ENCODE measurements at places on chromosomes 2 and 18.
A peak's percentile ranks its signal among the peaks of the same experiment; 100 is the strongest.

DNA sequence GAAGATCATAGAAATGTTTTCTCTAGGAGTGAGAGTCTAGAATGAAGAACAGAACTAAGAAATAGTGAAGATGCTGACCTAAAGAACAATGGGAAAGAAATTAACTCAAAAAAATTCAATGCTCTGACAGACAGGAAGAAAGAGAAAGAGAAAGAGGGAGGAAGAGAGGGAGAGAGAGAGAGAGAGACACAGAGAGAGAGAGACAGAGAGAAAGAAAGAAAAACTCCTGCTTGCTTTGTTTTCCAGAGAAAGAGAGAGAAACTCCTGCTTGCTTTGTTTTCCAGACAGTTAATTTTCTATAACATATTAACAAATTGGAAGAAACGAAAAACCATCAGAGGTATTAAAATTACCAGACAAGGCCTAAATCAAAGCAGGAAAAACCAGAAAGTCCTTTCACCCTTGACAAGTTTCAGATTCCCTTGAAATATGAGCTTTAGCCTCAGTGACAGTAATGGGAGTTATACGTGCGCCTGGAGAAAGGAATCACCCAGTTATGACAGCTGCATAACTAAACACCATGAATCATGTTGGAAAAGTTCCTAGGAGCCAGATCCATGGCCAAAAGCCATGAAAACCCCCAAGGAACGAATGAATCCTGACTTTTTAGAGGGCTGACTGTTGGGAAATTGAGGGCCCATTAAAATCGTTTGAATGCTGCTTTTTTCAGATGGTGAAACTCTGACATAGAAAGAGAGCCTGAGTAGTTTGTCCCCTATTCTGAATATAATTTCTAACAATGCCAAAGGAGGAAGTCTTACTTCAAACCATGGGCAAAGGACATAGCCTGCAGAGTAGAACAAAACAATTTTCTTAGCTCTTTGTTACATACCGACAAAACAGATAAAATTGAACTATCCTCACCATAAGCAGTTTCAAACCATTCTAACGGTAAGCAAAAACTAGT, 228.6 kb upstream of the CHST9 start:
- no peak for DNase-seq

DNA sequence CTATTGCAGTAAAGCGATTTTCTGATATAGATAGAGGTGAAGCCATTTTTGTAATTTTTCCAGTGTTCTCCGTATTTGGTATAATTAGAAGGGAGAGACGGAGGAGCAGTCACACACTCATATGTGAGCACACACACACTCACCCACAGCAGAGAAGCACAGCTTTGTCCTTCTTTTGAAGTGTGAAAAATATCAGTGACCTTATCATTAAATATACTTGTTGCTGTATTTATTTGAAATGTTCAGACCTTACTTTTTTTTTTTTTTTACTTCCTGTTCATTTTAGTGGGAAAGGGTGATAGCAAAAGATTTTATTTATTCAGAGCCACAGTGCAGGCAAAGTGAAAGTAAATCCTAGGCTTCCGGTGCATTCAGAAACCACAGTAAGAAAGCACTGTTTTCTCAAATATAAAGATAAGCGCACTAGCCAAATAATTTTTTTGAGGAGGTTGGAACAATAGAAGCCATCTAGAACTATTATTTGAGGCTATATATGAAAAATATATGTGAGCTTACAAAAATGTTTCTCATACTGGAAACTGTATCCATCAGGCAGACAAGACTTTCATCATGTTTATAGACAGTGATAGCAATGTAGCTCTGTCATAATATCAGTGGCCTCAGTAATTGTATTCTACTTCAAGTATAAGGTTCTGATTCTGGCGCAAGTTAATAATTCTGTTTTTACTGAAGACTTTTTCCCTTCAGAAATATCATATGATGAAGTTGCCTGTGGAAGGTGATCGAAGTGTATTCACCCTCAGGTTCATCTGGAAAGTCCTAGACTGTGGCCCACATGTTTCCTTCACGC, 37.2 kb downstream of the TSHZ1 start:
- DNase-seq = no peak

DNA sequence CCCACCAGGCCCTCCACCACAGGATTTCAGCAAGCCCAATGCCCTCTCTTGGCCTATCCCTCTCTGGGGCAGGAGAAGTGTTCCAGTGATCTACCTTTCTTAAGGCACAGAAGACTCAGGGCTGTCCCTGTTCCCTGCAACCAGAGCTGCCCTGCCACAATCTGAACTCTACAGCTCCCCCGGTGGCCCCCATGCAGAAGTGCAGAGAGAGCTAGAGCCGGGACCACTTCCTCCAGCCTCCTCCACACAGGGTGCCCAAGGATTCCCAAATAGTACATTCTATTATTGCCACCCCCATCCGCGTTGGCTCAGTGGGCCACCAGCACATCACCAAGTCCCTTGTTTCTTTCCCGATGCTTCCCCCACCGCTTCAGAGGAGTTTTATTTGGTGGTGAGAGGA, 114.8 kb upstream of the PTPRM start:
- peak; percentile 84 for DNase-seq

- DNase-seq = no peak
Observed at GRCh38 chr2:120613742-120614571, 121.7 kb upstream of the GLI2 start.

GRCh38 chr2:136019306-136019705, 33.9 kb upstream of the DARS1 start:
- no peak for DNase-seq

- DNase-seq = no peak
Observed at GRCh38 chr2:236876642-236877041, 209.0 kb upstream of the COPS8 start.

DNA sequence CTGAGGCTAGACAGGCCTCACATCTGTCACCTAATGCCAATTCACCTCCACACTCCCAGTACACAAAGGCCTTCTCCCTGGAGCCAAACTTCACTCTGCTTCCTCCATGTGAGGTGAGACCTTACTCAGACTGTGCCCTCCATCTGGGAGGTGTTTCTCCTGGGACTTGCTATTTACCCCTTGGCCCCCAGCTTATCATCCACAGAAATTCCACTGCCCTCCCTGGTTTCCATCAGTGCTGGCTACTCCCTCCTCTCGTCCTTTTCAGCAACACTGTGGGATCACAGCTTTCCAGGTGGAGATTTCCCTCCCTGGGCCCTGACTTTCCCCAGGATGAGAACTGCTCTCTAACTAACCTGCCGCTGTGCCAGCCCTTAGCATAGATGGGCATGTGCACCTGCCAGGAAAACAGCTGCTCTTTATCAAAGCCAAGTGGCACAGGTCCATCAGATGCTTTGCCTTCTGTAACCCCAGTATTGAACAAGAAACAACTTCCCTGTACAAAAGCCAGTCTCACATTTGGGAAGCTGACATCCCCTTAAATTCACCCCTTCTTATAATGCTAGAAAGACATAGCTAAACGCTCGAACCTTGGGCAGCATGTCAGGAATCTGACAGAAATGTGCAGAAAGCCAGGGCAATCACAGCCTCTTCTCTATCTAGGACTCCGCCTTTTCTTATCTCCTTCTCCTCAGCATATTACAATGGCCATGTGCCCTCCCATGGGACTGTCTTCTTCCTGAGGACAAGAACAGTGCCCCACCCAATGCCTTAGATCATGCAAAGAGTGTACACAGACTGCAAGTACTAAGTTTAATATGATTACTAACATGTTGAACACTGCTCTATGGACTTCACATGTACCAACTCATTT, 535.5 kb upstream of the ID2 start:
- no peak for DNase-seq

DNA sequence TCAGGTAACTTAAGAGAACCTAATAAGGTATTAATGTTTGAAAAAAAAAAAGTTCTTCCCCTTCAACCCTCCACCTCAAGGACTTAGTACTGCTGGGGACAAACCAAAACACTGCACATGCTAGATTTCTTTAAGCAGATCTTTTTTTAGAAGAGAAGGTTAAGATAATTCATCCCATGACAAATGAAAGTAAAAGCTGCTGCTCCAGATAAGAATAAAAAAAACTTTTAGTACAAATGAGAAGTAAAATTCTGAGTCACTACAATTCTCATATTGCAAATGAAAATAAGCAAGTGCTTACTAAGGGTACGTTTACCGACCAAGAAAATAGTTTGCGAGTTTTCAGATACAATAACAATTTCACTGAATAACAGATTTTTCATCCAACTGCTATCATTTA, 8.9 kb downstream of the STAM2 start:
- DNase-seq = no peak

- no peak for DNase-seq
Observed at GRCh38 chr2:148184976-148185375, 164.1 kb downstream of the MBD5 start.

GRCh38 chr2:108960006-108960405, 29.0 kb downstream of the EDAR start:
- peak; percentile 63 for DNase-seq

DNA sequence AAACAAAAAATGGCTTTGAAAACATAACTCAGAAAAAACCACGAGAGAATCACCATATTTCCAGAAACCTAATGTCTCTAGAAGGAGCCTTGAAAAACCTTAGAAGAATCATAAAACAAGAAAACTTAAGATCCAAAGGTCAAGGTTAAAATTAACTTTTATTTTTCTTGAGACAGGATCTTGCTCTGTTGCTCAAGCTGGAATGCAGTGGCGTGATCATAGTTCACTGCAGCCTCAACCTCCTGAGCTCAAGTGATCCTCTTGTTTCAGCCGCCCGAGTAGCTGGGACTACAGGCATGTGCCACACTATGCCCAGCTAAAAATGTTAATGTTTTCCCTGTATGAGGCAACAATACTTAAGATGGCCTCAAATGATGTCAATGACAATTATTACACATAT, 254.2 kb upstream of the SESTD1 start:
- DNase-seq = no peak

GRCh38 chr2:177799531-177799930, 273.0 kb downstream of the PDE11A start:
- peak; percentile 49 for DNase-seq

DNA sequence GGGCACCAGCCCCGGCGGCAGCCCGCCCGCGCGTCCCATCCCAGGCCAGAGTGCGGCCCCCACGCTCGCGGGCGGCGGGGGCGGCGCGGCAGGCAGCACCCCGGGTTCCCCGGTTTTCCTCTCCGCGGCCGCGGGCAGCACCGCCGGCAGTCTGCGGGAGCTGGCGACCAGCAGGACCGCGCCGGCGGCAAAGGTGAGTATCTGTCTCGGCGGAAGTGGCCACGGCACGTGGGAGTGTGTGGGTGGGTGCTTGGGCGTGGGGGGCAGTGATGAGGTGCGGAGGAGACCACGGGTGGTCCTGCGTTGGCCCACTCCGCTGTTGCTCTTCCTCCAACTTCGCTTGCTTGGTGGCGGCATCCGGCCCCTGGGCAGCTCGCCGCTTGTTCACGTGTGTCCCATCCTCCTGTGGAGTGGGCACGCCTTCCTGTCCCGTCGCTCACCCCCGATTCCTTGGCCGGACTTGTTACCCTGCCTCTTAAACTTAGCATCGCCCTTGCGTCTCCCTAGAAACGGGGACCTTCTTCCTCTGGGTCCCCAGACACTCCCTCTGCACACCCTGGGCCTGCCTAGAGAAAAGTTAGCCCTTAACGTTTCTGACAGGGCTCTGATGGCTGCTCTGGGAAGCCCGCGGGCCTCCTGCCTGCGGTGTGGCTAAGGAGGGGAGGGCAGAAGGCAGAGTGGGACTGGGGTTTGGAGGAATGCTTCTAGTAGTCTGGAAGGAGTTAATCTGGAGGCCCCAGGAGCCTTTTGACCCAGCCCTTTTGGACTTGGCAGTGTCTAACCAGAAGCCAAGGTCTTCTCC, 1.1 kb downstream of the SH3RF3 start:
- no peak for DNase-seq

DNA sequence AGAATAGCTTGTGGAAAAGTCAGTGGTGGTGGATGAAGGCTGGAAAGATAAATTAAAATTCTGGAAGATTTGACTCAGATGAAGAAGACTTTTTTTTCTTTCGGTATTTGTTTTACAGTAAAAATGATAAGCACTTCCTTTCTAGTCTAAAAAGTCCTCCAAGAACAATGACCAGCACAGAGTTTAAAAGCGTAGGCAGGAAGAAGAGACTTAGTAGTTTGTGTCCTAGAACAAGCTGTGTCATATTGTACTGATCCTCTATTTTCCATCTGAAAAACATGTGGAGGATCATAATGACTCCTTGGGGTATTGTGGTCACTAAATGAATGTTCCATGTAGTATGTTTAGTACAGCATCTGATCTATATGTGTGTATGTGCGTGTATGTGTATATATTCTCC, 132.4 kb upstream of the FSHR start:
- DNase-seq = no peak

GRCh38 chr2:47217277-47217676, 62.2 kb upstream of the STPG4 start:
- no peak for DNase-seq

GRCh38 chr2:235366807-235367206, 127.0 kb upstream of the AGAP1 start:
- no peak for DNase-seq

- DNase-seq = no peak
Observed at GRCh38 chr2:227433171-227433570, 38.8 kb upstream of the AGFG1 start.

DNA sequence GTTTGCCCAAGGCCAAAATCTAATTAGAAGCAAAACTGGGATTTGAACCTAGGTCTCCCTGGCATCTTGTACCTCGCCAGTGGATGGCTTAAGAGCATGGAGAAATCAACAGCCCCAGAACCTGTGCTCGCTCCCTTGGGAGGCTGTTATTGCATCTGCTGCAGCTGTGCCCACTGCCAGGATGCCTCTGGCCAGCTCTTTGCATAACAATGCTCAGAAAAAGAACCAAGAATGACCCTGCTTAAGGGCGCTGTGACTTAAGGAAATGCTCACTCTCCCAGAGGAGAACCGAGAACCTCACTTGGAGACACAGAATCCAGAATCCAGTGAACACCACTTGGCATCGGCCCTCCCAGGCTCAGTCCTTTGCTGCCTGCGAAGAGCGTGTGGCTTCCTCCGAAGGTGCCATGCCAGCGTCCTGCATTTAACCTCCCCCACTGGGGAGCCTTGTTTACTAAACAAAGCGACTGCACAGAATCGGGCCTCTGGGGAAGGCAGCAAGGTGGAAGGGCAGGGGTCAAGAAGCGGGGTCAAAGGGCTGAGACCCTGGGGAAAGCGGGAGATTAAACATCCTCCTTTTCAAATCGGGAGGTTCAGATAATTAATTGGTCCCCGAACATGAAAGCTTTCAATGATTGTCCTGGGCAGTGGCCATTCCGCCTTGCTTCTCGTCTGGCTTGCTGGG, 71.0 kb upstream of the BOD1L2 start:
- DNase-seq = no peak

DNA sequence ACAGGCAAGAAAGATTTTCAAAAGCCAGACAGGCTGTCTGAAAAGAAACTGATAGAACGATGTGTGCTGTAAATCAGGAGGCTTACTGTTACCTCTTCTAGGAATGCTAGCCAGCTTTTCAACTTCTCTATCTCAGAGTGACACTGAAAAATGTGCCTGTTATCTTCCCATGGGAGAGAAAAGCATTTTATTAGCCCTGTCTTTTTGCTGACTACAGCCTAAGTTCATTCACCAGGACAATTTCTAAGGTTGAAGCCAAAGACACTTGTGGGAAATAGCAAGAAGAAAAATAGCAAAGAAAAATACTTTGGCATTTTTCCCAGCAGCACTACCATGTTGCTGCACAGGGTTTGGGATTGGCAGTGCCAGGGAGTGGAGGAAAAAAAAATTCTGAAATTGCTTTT, 34.0 kb downstream of the ABCB11 start:
- DNase-seq = no peak

GRCh38 chr2:156522864-156523440, 86.8 kb downstream of the GPD2 start:
- DNase-seq = no peak

- no peak for DNase-seq
Observed at GRCh38 chr2:88615822-88616221, 11.4 kb downstream of the EIF2AK3 start.

Data from iPS-NIHi11 (cell line).